ENCODE measurements at places on chromosomes 2 and 18. TPM values are rescaled to one million over a fixed set of nuclear protein-coding genes. Genes with fewer than 3 reads are reported as not detected.
A peak's percentile ranks its signal among the peaks of the same experiment; 100 is the strongest.

DNA sequence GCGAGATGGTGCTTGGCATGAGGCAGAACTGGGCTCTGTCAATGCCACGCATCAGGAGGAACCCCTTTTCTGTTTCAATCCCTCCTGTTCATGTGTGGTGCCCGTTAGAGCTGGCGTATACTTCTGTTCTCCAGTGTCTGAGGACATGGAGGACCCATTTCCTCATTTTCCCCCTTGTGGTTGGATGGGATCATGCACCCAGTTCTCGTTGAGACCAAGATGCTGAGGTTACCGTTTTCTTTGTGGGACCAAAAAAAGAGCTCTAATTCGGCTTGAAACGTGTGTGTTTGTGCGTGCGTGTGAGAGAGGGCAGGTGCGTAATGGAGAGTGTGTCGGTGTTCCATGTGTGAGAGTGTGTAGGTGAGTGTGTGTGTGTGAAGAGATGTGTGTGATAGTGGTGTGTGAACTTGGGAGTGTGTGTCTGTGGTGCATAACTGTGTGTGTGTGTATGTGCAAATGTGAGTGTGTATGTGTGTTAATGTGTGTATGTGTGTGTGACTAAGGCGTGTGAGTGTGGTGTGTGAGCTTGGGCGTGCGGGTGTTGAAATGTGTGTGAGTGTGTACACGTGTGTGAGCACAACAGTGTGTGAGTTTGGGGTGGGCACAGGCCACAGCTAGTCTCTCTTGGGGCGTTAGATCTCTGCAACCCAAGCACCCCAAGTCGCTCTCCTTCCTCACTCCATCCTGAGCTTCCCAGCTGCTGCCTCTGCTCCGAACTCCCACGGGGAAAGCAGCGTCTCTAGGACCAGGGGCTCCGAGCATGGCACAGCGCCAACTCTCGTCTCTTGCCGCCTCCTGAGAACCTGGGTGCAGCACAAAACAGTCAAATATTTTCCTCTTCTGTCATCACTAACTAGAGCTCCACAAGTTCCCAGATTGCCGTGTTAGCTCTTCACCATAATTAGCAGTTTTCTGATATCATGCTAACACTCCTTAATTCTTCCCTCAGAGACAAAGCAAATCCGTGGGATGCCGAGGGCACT, 75.8 kb downstream of the LONRF2 start:
- peak; percentile 75 for DNase-seq
- peaks cover 3% of the 10 kb centered on the region for H3K4me1 ChIP-seq
- peaks cover 43% of the 10 kb centered on the region for H3K27me3 ChIP-seq
- H3K36me3 ChIP-seq, result no peaks in the 10 kb centered on the region

- no peaks in the 10 kb centered on the region for H3K36me3 ChIP-seq
- H3K27ac ChIP-seq, result no peak overlapping the region
- no peak for DNase-seq
These were observed 155.3 kb downstream of the BABAM2 start for GRCh38 chr2:28045676-28046351.

DNA sequence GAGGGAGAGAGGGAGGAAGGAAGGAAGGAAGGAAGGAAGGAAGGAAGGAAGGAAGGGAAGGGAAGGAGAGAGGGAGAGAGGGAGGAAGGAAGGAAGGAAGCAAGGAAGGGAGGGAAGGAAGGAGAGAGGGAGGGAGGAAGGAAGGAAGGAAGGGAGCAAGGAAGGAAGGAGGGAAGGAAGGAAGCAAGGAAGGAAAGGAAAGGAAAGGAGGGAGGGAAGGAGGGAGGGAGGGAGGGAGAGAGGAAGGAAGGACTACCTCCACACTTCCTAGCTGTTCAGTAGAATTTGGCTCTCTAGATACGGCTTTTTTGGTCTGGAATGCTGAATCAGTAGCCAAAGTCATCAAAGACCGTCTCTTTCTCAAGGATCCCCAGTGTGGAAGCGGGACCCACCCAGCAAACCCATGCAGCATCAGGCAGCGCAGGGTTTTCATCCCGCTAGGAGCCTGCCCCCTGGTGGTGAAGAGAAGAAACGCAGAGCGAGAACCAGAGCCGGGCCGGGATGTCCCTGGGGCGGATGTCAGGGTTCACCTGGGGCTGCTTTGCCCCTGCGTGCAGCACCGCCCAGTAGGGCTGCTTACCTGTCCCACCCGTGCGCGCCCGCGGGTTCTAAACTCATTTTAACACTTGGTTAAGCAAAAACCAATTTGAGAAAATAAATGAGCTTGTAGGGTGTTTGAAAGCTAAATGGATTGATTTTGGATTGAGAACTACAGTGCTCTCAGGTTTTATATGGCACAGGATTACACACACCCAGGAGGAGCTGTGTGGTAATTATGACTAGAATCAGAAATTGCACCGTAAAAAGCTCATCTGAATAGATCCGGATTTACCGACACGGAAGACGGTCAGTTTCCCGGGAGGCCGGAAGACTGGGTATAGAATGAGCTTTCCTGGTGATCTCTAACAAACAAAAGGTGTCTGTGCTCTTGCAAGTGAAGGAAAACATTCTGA, 48.1 kb upstream of the ARL4C start:
- H3K36me3 ChIP-seq, result no peaks in the 10 kb centered on the region
- H3K27me3 ChIP-seq, result no peaks in the 10 kb centered on the region
- peak; percentile 95 for DNase-seq
- H3K27ac ChIP-seq, result no peak overlapping the region
- peaks cover 2% of the 10 kb centered on the region for H3K4me1 ChIP-seq

Gene SLC38A11
- total RNA-seq, result not detected

Gene ZNF2
- total RNA-seq, result 2.7 TPM

DNA sequence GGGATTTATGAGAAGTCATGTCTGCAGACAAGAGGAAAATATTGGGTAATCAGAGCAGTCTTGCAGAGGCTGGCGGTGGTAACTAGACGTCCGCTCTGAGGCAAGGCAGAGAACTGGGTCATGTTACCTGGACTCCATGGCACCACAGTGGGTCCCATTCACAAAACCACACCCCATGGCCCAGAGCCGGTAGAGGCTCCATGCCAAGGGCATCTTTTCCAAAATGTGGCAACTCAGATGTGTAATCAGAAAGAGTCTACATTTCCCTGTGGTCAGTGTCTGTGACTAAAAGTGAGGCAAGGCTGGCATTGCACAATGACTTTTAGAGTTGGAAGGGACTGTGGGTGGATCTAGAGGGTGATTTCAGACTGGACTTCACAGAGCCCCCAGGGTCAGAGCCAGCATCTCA, 113.1 kb downstream of the MREG start:
- DNase-seq, result no peak
- H3K36me3 ChIP-seq, result no peaks in the 10 kb centered on the region
- H3K4me3 ChIP-seq, result no peak overlapping the region
- H3K27me3 ChIP-seq, result peaks cover 11% of the 10 kb centered on the region
- H3K27ac ChIP-seq, result no peak overlapping the region

- H3K27me3 ChIP-seq, result peaks cover 16% of the 10 kb centered on the region
- H3K4me3 ChIP-seq, result peak overlapping the region; percentile 86
- DNase-seq, result peak; percentile 80
- H3K4me1 ChIP-seq, result peaks cover 11% of the 10 kb centered on the region
- no peaks in the 10 kb centered on the region for H3K36me3 ChIP-seq
These were observed 4.7 kb downstream of the NRP2 start for GRCh38 chr2:205686783-205687640.

DNA sequence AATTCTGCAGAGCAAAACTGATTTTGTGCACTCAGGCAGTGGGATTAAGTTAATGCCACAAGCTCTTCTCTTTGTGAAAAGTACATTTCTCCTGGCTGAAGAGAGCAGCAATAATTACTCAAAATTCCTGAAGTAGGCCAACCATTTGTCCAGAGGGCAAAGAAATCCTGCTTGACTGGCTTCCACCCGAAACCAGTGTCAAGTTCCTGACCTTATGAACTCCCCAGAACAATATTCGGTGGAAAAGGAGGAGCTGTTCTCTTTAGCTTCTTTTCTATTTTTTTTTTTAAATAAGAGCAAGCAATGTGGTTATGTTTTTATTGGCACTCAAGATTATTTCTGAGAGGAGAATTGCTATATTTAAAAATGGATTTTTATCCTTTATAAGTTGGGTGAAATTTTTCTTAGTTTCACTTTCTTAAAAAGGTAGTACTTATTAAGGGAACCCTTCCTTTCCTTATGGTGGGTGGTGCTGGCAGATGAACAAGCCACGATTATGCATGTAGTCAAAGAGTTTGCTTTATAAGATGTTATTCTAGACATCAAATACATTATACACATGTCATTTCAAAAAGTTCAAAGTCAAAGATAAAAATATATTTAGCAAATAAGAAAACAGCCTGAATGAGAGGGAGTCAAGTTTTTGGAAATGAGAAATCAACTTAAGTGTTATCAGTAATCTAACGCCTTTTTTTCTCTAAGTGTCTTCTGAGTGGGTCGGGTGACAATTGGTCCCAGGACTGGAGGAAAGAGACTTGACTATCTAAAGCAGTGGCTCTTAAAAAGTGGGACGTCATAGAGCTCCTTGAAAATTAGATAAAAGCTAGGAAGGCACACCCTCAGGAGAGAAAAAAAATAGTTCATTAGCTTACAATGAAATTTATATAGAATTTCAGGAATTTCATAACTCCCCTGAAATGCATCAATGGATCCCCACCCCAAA, 194.5 kb downstream of the IKZF2 start:
- no peak overlapping the region for H3K4me3 ChIP-seq
- H3K4me1 ChIP-seq, result peaks cover 11% of the 10 kb centered on the region
- H3K27ac ChIP-seq, result no peak overlapping the region
- H3K36me3 ChIP-seq, result no peaks in the 10 kb centered on the region
- no peak for DNase-seq

All from endodermal cell (in vitro differentiated cells).